ENCODE measurements at places on chromosomes 2 and 18.

DNA sequence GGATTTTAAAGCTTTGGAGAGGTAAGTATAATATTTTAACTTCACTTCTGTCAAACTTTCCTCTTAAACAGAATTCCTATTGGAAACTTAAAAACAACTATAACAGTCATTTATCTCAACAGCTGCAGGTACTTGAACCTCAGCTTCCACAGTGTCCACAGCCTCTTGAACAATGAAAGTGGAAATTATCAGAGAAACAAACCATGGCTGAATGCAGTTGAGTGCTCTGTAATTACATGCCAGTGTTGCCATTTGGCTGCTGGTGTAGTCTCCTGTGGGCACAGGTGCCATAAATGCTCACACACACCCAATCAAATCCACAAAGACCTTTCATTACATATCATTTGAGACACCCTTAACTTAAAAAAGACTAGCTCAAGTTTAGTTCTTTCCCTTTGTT lies 125.1 kb downstream of the CPS1 start:
- no peak for DNase-seq

- no peak for DNase-seq
Measured at GRCh38 chr2:106358081-106358480, 110.1 kb downstream of the RGPD3 start.

- no peak for DNase-seq
Measured at GRCh38 chr2:194822097-194822496, 834.9 kb upstream of the SLC39A10 start.

DNA sequence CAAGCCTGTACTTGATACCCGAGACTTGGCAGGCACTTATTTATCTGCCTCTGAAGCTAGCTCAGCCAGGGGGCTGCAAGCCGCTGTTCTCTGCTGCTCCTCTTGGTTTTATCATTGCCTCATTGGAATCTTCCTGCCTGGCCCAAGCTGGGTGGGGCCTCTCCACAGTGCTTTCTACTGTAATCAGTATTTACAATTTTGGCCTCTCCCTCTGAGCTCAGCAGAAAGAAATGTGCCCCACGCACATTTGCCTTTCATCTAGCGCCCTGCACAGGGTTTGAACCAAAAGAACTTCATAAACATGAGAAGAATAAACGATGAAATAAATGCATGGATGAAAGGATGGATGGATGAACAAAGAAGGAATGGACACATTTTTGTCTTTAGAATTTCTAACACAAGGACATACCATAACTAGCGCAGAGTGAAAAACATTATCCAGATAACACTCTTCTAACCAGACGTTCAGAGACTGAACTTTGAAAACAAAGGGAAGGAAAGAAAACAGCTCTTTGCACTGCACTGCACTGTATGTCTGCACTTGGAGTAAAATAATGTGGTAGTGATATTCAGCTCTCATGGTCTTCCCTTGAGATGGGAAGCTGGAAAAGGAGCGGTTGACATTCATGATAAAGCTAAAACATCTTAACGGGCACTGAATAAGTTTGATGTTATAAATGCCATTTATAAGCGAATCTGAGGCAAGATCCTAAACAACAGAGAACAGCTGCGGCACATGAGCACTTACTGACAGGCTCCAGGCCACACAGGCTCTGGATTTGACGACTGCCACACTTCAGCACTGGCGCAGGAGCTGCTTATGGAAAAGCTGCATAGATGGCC lies 86.8 kb upstream of the SP3 start:
- DNase-seq: peak; percentile 35

- no peak for DNase-seq
Measured at GRCh38 chr2:176234940-176235339, 34.3 kb upstream of the MTX2 start.

DNA sequence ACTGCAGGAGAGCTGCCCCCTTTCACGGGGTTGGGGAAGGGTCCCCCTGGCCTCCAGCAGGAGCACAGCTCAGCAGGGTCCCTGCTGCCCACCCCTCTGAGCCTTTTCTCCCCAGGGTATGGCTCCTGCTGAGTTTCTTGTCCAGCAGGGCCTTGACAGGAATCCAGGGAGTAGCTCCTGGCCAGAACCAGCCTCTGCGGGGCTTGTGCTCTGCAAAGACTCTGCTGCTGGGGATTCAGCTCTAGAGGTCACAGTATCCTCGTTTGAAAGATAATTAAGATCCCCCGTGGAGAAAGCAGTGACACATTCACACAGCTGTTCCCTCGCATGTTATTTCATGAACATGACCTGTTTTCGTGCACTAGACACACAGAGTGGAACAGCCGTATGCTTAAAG lies 21.2 kb downstream of the FOSL2 start:
- no peak for DNase-seq

Data from OCI-M1 (cell line).